ENCODE measurements at places on chromosomes 7 and 10.

DNA sequence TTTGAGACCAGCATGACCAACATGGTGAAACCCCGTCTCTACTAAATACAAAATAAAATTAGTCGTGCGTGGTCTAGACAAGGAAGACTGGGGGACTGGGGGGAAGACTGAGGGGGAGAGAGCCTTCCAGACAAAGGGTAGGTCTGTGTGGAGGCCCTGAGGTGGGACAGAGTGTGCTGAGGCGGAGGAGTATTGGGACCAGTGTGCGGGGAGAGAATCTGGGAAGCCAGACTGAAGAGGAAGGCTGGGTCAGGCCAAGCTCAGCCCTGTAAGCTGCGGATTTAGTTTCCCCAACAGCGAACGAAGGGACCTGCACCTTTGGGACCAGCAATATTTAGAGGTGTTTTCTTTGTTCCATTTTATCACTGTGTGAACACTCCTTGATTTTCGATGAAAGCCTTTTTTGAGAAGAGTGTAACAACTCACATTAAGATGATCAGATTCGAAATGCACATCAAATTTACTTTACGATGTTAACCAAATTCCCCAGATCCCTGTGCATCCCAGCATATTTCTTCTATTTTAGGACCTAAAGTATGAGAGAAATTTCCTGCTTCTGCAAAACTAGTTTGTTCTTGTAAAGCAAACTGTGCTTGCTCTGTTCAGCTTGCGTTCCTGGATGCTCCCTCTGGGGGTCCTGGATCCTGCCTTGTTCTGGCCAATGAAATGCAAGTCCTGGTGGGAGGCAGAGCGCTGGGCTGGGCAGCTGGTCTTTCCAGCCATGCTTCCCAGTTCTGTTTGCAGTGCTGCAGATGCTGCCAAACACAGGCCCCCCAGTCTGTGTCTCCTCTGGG, 39.4 kb downstream of the PLAU start:
- DNase-seq: no peak

DNA sequence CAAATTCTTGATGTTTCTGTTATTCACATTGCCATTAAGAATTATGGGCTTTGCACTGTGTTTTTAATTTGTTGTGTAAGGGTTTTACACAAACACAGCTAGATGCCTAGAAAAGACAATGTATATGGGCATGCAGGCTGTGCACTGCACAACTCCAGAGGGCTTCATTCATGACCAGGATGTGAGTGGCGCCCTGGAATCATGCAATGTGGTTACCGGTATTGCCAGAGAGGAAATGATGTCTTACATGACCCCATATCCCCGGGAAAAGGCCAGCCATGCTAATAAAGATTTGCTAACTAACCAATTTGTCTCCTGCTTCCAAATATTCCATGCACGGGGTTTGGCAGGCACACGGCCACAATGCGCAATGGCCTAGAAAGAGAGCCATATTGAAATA, 16.9 kb downstream of the KCNMA1 start:
- no peak for DNase-seq

- no peak for DNase-seq
Measured at GRCh38 chr7:1040790-1041189, 3.6 kb upstream of the GPR146 start.

DNA sequence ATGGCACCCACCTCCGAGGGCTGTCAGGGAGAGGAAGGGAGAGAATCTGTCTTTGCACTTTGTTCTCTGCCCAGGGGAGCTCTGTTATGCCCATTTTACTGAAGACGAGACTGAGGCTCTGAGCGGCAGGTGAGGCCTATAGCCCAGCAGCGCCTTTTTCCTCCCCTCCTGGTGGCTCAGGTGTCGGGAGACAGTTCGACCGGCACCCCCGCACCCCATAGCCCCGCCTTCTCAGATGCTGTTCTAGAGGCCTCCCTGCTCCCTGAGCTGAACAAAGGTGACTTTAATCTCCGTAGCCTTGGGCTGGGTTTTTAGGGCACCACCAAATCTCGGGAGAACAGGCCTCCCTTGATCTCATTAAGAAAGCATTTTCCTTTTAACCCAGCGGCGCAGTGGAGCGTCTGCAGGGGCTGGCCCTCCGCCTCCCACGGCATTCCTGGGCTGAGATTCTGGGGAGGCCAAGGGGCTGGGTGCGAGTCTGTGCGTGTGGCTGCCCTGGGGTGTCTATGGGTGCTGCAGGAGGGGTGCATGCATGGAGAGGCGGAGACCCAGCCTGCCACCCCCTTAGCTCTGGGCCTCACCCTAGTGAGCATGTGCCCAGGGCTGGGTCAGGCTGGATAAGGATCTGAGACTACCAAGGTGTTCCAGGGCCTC, 3.3 kb downstream of the LFNG start:
- no peak for DNase-seq

- DNase-seq: no peak
Measured at GRCh38 chr7:80392229-80393169, 119.4 kb downstream of the GNAT3 start.

DNA sequence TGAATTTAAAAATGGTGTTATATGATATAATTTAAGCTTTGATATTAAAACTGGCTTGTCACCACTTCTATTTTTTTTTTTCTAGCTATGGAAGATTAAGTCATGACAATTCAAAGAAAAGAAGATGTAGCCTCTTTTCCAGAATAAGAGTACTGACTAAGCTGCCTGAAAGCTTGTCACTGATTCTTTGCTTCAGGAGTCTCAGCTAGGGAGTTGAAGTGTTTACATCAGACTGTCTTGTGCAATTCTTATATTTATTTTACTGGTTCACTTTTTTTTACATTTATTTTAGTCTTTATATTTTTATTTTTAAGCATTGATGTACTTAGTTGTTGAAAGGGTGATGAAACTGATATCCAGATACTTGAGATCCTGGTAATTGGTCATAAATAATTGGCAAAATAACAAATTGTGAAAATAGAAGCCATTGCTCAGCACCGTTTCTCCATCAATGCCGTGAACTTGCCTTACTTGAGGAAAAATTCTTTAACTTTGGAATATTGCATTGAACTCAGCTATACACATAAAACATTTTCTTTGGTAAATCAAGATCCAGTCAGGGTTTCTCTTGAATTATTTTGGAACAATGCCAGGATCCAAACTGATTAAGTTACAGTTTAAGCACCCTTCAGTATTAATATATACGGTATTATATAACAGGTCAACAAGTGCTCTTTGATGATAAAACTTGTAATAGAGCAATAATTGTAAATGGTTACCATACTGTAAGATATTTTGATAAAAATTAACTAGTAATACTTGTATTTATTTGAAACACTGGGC, 156.4 kb downstream of the PHTF2 start:
- DNase-seq: no peak

DNA sequence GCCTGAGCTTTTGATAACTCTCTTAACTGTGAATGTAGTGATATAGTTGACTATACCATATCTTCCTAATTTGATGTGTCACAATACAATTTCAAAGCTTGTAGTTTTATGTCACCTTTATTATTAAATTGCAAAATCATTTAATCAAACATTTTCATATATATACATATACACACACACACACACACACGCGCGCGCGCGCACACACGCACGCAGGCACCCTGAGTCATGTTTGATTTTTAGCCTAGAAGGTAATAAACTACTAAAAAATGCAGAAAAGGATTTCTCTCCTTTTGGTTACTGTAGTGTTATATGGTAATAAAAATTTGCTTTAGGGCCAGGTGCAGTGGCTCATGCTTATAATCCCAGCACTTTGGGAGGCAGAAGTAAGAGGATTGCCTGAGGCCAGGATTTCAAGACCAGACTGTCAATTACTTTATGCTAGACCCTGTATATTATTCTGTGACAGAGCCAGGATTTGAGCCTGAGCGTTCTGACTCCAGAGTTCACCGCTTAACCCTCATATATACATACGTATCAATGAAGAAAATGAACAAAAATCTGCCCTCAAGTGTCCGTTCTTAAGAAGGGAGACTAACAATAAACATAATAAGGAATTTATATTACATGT, 89.6 kb downstream of the PODXL start:
- no peak for DNase-seq

- no peak for DNase-seq
Measured at GRCh38 chr7:16268821-16269768, 152.2 kb downstream of the CRPPA start.

DNA sequence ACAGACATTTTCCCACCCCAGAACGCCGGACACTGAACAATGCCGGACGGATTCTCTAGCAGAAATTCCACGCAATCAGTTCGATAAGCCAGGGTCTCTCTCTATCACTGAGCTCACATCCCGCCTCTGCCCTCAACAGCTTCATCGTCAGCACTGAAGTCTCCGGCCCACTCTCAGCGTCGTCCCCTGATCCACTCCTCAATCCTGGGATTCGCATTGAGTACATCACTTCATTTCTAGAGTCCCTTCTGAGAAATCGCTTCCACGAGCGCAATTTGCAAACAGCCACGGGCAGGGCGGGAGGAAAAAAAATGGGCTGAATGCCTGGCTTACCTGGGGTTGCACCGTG, 365 bp downstream of the YME1L1 start:
- peak; percentile 2 for DNase-seq

DNA sequence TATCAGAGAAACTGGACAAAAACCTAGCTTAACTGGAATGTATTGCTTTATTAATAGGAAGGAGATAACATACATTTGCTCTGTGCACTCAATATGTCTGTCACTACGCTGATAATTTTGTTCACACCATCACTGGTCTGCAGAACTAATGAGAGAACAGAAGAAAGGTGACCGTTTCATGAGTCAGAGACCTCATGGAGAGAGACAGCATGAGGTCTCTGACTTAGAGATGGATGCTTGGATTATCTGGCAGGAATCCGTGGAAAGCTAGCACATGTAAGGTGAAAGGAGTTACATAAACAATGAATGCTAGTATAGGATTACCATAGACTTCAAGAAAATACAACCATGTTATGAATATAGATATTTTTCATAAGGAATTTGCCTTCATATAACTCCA, 947.3 kb downstream of the IPMK start:
- DNase-seq: no peak

- no peak for DNase-seq
Measured at GRCh38 chr7:69996121-69996520, 397.8 kb downstream of the AUTS2 start.

- no peak for DNase-seq
Measured at GRCh38 chr7:51263631-51264484, 52.8 kb downstream of the COBL start.

- no peak for DNase-seq
Measured at GRCh38 chr10:110561292-110561691, 6.2 kb upstream of the SMC3 start.

DNA sequence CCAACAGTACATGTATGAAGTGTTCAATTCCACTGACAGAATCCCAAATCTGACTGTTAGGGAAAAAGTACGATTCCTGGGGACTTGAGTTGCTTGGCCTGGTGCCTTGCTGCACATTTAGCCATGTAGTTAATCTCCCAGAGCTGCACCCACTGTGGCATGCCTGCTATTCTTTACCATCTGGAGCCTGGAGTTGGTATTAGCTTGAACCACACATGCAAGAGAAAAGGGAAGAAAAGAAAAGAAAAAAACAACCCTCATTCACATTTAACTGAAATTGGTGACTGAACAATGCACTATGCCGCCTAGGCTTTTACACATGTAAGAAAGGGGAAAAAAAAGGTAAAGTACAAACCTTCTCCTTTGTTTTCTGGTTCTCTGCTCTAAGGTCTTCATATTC, 26.1 kb downstream of the SHTN1 start:
- DNase-seq: no peak

DNA sequence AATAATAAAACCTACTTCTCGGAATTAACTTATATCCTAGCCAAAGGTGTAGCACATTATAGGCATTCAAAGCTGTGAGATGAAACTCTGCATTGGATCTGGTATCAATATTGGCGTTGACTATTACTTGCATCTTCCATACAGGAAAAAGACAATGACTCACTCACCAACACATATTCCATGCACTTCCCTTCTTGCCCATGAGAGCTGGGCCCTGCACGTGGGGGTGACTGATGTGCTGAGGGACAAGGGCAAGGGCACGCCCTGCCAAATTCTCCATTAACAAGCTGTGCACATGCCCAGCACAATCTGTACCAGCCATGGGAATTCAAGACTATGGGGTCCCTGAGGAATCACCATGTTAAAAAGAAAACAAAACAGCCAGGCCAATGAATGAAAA, 188.1 kb upstream of the PDE1C start:
- DNase-seq: no peak

DNA sequence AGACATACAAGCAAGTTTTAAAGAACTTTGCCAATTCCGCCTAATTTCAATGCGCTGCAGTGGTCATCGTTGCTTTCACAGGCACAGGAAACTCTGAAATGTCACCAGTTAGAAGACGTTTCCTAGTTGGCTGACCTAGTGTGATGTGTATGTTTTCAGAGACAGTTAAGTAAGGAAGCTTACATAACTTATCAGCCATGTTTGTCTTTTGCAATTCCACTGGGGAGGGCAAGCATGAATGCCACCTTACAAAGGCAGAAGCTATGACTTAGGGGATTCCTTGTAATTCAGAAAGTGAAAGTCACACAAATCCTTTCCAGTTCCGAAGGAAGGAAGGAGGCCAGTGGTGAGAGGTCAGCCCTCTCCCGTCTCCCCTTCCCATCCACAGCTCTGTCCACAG, 15.0 kb upstream of the NPS start:
- no peak for DNase-seq

- no peak for DNase-seq
Measured at GRCh38 chr10:84191106-84191505, 3.2 kb upstream of the CDHR1 start.

GRCh38 chr7:132230462-132230861, 345.8 kb downstream of the PLXNA4 start:
- no peak for DNase-seq

GRCh38 chr7:2688409-2689342, 674 bp downstream of the AMZ1 start:
- DNase-seq: no peak

- no peak for DNase-seq
Measured at GRCh38 chr10:97683556-97684367, 3.3 kb downstream of the AVPI1 start.

GRCh38 chr10:76037531-76038155, 606.2 kb downstream of the LRMDA start:
- no peak for DNase-seq
